Hematopoietic multipotent progenitor cell (in vitro differentiated cells): ENCODE measurements at places on chromosomes 6 and 20.
A peak's percentile ranks its signal among the peaks of the same experiment; 100 is the strongest.

- no peak for DNase-seq
These were observed 639 bp upstream of the CD24 start for GRCh38 chr6:106974999-106975737.

- no peak for DNase-seq
These were observed 112.7 kb downstream of the FHL5 start for GRCh38 chr6:96675597-96675996.

GRCh38 chr6:143970456-143971218 is 37.4 kb downstream of the PLAGL1 start:
- DNase-seq, result no peak

GRCh38 chr6:152636609-152637295 is 410 bp downstream of the SYNE1 start:
- no peak for DNase-seq

DNA sequence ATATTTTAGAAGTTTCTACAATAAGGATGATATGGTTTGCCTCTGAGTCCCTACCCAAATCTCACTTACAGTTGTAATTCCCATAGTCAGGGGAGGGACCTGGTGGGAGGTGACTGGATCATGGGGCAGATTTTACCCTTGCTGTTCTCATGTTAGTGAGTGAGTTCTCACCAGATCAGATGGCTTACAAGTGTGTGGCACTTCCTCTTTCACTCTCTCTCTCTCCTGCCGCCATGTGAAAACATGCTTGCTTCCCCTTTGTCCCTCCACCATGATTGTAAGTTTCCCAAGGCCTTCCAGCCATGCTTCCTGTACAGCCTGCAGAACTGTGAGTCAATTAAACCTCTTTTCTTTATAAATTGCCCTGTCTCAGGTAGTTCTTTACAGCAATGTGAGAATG is 527.5 kb upstream of the ID4 start:
- DNase-seq, result no peak

DNA sequence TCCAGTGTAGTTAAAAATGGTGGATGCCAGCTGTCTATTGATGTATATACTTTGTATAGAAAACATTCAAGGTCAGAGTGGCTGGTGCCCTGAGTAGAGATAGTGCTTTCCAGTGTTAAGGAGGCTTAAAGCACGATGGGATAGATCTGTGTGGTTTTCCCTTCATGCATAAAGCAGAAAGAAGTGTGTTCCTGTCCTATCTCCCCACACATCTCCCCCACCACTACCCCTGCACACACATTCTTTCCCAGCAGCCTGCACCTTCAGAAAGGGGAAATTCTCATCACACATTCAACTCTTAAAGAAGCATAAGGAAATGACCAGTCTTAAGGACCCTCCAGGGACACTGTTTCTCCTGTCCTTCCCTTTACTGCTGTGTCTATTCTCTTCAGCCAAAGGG is 221.7 kb upstream of the TAB2 start:
- no peak for DNase-seq

DNA sequence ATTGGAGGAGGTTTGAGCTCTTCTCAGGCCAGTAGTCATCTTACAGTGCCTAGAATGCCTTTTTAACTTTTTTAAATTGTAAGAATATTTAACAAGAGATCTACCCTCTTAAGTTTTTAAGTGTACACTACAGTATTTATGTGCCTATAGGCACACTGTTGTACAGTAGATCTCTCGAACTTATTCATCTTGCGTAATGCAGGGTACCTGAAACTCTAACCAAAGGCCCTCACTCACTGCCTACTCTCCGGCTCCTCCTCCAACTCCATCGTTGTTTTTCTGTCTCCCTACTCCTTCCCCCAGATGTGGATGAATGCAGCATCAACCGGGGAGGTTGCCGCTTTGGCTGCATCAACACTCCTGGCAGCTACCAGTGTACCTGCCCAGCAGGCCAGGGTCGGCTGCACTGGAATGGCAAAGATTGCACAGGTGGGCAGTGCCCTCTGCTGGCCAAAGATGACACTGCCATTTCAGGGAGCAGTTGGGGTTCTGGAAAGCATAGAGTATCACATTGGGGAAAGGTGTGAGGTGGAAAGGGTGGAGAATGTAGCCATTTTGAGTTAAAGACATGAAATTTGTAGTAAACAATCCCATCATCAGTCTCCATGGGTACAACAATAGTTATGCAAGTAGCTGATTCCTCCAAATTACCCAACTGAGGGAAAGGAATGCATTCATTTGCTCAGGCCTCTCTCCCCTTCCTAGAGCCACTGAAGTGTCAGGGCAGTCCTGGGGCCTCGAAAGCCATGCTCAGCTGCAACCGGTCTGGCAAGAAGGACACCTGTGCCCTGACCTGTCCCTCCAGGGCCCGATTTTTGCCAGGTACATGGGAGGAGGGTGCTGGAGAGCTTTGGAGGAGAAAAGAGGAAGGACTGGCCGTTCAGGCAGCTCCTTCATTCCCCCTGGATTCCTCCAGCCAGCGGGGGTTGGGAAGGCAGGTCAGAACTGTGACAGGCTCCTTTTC is 18.4 kb upstream of the ZNF76 start:
- peak; percentile 78 for DNase-seq

DNA sequence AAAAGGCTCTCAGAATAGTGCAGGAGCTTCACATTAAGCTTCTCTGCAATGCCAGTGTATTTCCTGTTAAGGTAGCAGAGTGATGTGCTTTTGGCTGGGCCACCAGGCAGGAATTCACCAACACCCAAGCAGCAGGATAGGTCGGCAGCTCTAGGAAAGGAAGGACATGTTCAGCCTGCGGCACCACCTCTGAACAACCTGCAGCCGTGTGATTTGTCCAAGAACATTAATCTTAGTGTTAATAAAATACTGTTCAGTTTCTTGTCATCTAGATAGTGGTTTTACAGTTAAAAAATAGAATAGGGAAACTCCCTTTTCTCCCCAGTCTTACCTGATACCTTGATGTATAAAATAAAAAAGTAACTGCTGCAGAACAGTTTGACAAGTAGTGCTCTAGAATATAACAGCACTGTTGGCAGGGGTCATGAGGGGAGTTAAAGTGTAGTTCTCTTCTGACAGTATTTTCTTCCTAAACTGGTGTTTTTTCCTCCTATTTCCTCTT is 18.8 kb downstream of the ZNF292 start:
- no peak for DNase-seq

GRCh38 chr20:57869291-57869950 is 159.6 kb upstream of the PMEPA1 start:
- DNase-seq, result no peak

- DNase-seq, result no peak
These were observed 165.9 kb upstream of the MARCKS start for GRCh38 chr6:113691260-113691656.

- DNase-seq, result no peak
These were observed 1.3 kb downstream of the BLCAP start for GRCh38 chr20:37526238-37526838.

DNA sequence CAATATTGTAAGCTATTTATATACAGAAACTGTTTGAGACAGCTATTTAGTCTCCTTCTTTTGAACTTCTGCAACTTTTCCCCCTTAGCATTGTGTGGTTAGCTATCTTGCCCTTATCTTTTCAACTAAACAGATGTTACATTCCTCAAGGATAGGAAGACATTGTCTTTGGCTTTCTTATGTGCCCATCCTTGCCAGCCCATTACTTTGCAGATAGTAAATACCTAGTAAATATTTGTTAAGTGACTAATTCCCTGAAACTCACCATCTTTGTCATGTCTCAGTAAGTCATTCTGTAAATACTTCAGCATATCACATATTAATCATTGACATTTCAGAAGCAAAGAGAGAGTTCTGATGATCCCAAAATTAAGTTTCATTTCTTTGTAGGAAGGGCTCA is 69.1 kb upstream of the FLRT3 start:
- DNase-seq, result no peak

- DNase-seq, result peak; percentile 24
These were observed 184.2 kb upstream of the BMP2 start for GRCh38 chr20:6583134-6583738.

- DNase-seq, result no peak
These were observed 21.2 kb upstream of the GMNN start for GRCh38 chr6:24753545-24753944.

GRCh38 chr20:25071734-25072133 is 10.2 kb downstream of the VSX1 start:
- no peak for DNase-seq

- no peak for DNase-seq
These were observed 36.6 kb upstream of the FOXP4 start for GRCh38 chr6:41509580-41509979.

GRCh38 chr6:21914121-21914973 is 320.8 kb downstream of the SOX4 start:
- DNase-seq, result peak; percentile 96

GRCh38 chr6:112335736-112336135 is 11.4 kb upstream of the RFPL4B start:
- DNase-seq, result no peak

DNA sequence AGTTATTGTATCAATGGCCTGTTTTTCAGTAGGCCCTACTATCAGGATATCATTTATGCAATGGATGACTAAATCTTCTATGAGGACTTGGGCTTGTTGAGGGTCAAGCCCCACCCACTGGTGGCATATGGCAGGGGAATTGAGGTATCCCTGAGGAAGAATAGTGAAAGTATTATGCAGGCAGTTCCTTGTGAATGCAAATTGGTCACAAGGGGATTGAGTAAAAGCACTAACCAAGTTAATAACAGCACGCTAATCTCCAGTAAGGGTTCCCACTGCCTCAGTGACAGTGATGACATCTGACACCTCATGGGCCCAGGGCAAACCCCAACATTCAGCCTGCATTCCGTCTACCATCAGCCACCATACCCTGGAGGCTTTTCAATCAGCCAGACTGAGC is 14.9 kb downstream of the BPIFA1 start:
- DNase-seq, result no peak

DNA sequence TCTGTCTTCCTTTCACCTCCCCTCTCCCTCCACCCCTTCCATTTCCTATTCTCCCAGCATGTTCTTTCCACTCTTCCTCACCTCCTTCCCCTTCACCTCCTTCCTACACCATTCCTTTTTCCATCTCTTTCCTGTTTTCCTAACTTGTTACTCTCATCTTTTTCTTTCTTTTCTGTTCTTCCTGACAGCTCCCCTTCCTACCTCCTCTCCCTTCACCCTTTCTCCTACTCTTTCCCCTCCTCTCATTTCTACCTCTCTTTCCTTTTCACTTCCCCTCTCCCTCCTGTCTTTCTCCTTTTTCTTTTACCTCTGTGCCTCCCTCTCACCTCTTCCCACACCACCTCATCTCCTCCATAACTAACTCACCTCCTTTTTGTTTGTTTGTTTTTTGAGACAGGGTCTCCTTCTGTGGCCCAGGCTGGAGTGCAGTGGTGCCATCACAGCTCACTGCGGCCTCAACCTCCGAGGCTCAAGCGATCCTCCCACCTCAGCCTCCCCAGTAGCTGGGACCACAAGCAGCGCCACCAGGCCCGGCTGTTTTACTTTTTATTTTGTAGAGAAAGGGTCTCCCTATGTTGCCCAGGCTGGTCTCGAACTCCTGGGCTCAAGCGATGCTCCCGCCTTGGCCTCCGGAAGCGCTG is 864 bp upstream of the ARFGEF2 start:
- DNase-seq, result no peak

DNA sequence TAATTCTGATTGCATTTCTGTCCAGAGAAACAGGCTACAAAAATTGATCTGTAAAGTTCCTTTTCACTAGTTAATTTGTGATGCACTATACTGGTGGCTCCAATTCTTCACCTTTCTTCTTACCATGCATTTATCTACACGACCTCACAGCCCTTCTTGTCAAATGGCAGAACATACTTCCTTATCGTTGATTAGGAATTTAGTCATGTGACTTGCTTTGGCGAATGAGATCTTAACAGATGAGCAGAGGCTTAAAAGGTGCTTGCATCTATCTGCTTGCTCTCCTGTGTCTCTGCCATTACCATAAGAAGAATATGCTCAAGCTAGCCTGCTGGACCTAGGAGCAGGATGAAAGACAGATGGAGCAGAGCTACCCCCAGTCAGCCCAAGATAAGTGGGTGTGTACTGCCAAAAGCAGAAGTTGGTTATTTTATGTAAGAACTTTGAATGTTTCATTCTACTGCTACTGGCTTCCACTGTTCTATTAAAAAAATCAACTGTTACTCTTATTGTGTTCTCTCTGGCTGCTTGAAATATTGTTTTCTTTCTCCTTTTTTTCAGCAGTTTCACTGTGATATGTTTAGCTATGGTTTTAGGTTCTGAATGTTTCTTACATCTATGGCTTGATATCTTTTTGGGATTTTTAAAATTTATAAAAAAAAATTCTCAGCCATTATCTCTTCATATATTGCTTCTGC is 40.2 kb upstream of the RBM24 start:
- no peak for DNase-seq

DNA sequence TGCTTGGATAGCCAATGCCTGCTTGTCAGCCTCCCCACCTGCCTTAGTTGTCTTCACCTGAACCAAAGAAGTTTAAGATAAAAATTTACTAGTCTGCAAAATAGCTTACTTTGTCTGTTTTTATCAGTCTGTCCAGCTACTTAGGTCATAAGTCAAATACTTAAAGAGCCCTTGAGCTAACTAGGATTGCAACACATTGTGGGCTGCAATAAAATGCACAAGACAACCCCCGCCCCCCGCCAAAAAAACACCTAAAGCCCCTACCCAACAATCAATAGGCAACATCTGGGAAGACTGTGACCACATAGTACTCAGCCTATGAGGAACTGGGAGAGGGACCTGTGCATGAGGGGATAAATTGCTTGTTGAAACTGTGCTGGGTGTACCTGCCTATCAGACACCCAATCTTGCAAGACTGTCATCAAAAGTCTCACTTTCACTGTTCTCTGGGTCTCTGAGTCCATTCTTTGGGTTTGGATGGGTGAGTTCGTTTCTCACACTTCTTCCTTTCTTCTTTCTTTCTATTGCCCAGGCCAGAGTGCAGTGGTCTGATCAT is 27.3 kb upstream of the ABCC10 start:
- no peak for DNase-seq

- no peak for DNase-seq
These were observed 113.9 kb downstream of the ALDH8A1 start for GRCh38 chr6:134835993-134836392.

DNA sequence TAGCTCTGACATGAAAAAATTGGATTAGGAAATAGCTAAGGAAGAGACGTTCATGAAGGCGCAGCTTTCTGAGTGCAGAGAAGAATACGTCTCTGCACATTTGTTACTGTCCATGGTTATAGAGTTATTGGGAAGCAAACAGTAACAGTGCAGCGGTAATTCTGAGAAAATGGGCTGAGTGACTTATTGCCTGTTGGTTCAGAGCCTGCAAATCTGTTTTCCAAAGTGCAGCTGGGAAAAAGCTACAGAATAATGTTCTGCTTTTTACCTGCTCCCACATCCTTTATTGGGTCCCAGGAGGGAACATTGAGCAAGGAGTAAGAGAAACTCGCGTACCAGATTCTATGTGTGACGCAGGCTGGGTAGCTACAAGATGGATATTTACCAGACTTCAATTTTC is 160.2 kb downstream of the BTBD3 start:
- DNase-seq, result no peak
